ENCODE measurements at places on chromosomes 16 and 17. TPM values are rescaled to one million over a fixed set of nuclear protein-coding genes. Genes with fewer than 3 reads are reported as not detected.
A peak's percentile ranks its signal among the peaks of the same experiment; 100 is the strongest.

- no peak for DNase-seq
- no peaks in the 10 kb centered on the region for H3K27me3 ChIP-seq
- no peak overlapping the region for H3K4me3 ChIP-seq
- no peak overlapping the region for H3K27ac ChIP-seq
These were observed 44.7 kb upstream of the MEAK7 start for GRCh38 chr16:84548971-84549844.

- no peaks in the 10 kb centered on the region for H3K27me3 ChIP-seq
- no peak overlapping the region for H3K4me3 ChIP-seq
- H3K27ac ChIP-seq: no peak overlapping the region
- H3K4me1 ChIP-seq: peaks cover 16% of the 10 kb centered on the region
- DNase-seq: peak; percentile 64
These were observed 20.4 kb downstream of the CA4 start for GRCh38 chr17:60169921-60170817.

GRCh38 chr16:2516391-2517240 is 2.9 kb downstream of the ATP6V0C start:
- H3K4me3 ChIP-seq: peak overlapping the region; percentile 92
- H3K36me3 ChIP-seq: peaks cover 8% of the 10 kb centered on the region
- DNase-seq: peak; percentile 93
- peaks cover 80% of the 10 kb centered on the region for H3K4me1 ChIP-seq
- H3K27ac ChIP-seq: peak overlapping the region; percentile 96
- no peaks in the 10 kb centered on the region for H3K27me3 ChIP-seq

GRCh38 chr17:64410750-64411490 is 20.3 kb upstream of the PECAM1 start:
- H3K4me3 ChIP-seq: no peak overlapping the region
- H3K36me3 ChIP-seq: peaks cover 7% of the 10 kb centered on the region
- DNase-seq: peak; percentile 14
- no peaks in the 10 kb centered on the region for H3K27me3 ChIP-seq
- H3K4me1 ChIP-seq: peaks cover 57% of the 10 kb centered on the region

- no peak overlapping the region for H3K27ac ChIP-seq
- H3K4me3 ChIP-seq: peak overlapping the region; percentile 70
- peaks cover 14% of the 10 kb centered on the region for H3K4me1 ChIP-seq
- H3K36me3 ChIP-seq: no peaks in the 10 kb centered on the region
- DNase-seq: peak; percentile 75
These were observed 14.4 kb upstream of the CDIPT start for GRCh38 chr16:29877266-29877961.

DNA sequence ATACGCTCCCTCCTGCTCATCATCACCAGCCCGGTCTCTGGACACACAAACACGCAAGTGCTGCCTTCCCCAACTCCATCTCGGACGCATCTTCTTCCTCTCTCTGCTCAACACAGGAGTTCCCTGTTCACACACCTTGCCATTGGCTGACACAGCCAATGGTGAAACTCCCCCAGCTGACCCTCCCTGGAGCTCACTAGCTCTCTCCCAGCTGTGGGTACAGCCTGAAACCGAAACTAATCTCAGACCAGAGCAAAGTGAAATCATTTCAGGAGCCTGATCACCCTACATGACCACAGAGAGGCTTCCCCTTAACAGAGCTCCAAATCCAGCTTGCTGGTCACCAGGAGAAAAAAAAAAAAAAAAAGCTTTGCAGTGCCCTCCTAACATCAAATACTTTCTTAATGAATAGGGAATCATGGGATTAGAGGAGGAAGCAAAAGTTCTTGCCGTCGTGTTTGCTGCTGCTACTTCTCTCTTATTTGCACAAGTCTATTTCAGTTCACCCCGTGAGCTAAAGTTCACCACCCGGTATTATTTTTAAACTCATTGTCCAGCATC is 8.3 kb downstream of the CUEDC1 start:
- H3K27me3 ChIP-seq: no peaks in the 10 kb centered on the region
- H3K36me3 ChIP-seq: no peaks in the 10 kb centered on the region
- H3K27ac ChIP-seq: peak overlapping the region; percentile 62
- H3K4me3 ChIP-seq: peak overlapping the region; percentile 74
- peak; percentile 97 for DNase-seq
- H3K4me1 ChIP-seq: peaks cover 76% of the 10 kb centered on the region

DNA sequence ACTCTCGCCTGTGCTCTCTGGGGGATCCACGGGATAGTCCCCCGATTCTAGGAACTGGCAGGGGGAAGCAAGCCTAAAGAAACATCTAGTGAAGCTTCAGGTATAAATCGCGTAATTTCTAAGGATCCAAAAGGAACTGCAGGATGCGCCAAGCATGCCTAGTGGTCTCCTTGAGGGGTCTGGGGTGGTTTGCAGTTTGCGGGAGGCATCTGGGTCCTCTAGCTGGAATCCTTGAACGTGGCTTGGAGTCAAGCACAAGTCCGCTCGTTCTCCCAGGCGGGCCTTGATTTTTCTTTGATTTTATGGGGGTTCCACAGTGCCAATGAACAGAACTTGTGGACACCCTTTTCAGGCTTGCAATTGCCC is 1000.5 kb downstream of the KCNJ18 start:
- no peaks in the 10 kb centered on the region for H3K36me3 ChIP-seq
- no peaks in the 10 kb centered on the region for H3K4me1 ChIP-seq
- no peak overlapping the region for H3K4me3 ChIP-seq
- H3K27ac ChIP-seq: no peak overlapping the region
- no peak for DNase-seq

DNA sequence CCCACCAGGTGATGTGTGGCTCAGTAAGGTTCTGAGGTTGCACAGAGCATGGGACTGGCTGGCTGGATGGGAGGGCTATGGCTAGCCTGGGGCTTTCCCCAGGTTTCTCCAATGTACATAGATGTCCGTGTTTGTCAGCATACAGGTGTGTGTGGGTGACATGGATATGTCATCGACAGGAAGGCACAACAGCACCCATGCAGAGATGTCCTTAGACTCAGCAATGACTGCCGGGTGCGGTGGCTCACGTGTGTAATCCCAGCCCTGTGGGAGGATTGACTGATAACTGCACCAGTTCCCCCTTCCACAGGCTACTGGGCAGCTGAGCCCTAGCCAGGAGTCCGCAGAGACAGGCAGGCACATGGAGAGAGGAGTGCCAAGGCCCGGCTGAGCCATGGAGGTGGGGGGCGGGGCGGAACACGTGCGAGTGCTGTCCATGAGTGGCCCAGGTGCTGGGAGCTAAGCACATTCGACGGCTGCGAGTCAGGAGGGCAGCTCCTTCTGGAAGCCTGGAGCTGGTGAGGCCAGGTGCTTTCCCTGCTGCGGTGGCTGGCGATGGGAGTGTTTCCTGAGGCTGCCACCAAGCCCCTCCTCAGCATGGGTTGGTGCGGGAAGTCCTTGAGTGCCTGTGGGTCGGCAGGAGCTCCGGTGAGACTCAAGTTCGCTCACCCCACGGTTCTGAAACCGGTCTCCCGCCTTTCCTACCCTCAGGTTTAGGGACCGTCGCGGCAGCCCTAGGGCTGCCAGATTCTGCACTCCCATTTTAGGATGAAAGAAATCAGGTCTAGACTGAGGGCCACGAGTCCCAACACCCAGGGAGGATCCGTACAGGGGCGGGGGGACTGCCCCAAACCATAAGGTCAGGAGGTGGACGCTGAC is 858 bp upstream of the ASPSCR1 start:
- H3K27ac ChIP-seq: peak overlapping the region; percentile 6
- peak overlapping the region; percentile 80 for H3K4me3 ChIP-seq
- H3K27me3 ChIP-seq: no peaks in the 10 kb centered on the region
- no peak for DNase-seq
- H3K4me1 ChIP-seq: peaks cover 20% of the 10 kb centered on the region

GRCh38 chr17:62818526-62818925 is 10.4 kb upstream of the MARCHF10 start:
- no peaks in the 10 kb centered on the region for H3K36me3 ChIP-seq
- DNase-seq: no peak
- no peaks in the 10 kb centered on the region for H3K27me3 ChIP-seq
- no peak overlapping the region for H3K27ac ChIP-seq
- no peak overlapping the region for H3K4me3 ChIP-seq
- no peaks in the 10 kb centered on the region for H3K4me1 ChIP-seq

DNA sequence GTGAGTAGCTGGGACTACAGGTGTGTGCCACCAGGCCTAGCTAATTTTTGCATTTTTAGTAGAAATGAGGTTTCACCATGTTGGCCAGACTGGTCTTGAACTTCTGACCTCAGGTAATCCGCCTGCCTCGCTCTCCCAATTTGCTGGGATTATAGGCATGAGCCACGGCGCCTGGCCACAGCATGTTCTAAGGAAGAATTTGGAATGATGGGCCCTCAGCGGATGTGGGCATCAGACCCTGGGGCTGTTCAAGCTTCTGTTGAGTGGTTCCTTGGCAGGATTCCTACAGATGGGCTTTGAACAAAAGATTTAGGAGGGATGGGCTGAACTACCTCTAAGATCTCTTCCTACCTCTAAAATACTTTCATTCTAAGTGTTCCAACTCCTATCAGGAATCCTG is 4.1 kb downstream of the PRPSAP2 start:
- H3K36me3 ChIP-seq: peaks cover 19% of the 10 kb centered on the region
- no peaks in the 10 kb centered on the region for H3K27me3 ChIP-seq
- no peak for DNase-seq
- H3K4me1 ChIP-seq: peaks cover 15% of the 10 kb centered on the region

DNA sequence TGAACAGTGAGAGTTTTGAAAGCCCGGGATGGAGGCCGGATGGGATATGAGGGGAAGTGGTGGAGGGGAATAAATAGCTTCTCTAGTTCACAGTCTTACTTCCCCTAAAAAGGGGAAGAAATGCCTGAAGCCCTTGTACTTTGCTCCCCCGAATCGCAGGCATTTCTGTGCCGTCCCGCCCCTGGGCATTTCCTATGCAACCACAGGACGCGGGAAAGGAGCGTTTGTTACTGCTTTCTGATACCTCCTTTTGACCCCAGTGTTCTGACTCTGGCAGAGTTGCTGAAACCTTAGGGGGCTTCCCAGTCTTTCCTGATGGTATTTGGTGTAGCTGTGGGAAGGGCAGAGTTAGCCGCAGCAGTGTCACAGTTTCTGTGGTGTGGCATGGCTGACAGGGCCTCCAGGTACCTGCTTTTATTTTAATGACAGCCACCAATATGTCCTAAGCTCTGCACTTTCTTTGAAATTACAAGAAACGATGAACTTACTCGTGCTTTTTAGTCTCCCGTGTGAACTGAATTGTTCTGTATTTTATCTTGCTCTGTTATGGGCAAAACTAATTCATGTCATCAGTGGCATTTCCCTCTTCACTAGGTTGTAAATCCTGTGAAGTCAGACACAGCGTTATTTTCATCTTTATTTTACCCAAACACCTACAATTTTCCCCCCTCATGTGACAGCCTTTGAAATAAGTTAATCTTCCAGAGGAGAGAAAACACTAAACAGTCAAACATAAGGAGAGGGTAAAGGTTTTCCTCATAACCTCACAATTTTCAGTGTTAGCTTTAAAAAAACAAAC is 27.1 kb downstream of the USP10 start:
- H3K27ac ChIP-seq: peak overlapping the region; percentile 82
- peak; percentile 60 for DNase-seq
- no peaks in the 10 kb centered on the region for H3K27me3 ChIP-seq
- H3K36me3 ChIP-seq: peaks cover 7% of the 10 kb centered on the region
- H3K4me1 ChIP-seq: peaks cover 53% of the 10 kb centered on the region
- peak overlapping the region; percentile 41 for H3K4me3 ChIP-seq

- H3K4me1 ChIP-seq: peaks cover 39% of the 10 kb centered on the region
- no peak overlapping the region for H3K27ac ChIP-seq
- DNase-seq: no peak
- H3K36me3 ChIP-seq: no peaks in the 10 kb centered on the region
- H3K27me3 ChIP-seq: no peaks in the 10 kb centered on the region
These were observed 19.6 kb upstream of the RIPOR1 start for GRCh38 chr16:67509016-67509415.

GRCh38 chr17:21689604-21690003 is 2.7 kb upstream of the KCNJ18 start:
- no peaks in the 10 kb centered on the region for H3K4me1 ChIP-seq
- H3K27ac ChIP-seq: no peak overlapping the region
- DNase-seq: no peak
- no peak overlapping the region for H3K4me3 ChIP-seq
- H3K27me3 ChIP-seq: no peaks in the 10 kb centered on the region

GRCh38 chr17:36195434-36196130 is 976 bp downstream of the CCL3L1 start:
- no peak overlapping the region for H3K4me3 ChIP-seq
- peaks cover 93% of the 10 kb centered on the region for H3K4me1 ChIP-seq
- H3K36me3 ChIP-seq: no peaks in the 10 kb centered on the region
- H3K27me3 ChIP-seq: no peaks in the 10 kb centered on the region
- H3K27ac ChIP-seq: peak overlapping the region; percentile 85
- no peak for DNase-seq

- H3K4me1 ChIP-seq: peaks cover 6% of the 10 kb centered on the region
- no peak overlapping the region for H3K27ac ChIP-seq
- H3K27me3 ChIP-seq: peaks cover 4% of the 10 kb centered on the region
- no peak for DNase-seq
- H3K4me3 ChIP-seq: no peak overlapping the region
- no peaks in the 10 kb centered on the region for H3K36me3 ChIP-seq
These were observed 128.3 kb downstream of the CRLF3 start for GRCh38 chr17:30696234-30696633.

GRCh38 chr17:34246446-34246845 is 8.6 kb upstream of the CCL2 start:
- H3K27ac ChIP-seq: peak overlapping the region; percentile 85
- peaks cover 92% of the 10 kb centered on the region for H3K4me1 ChIP-seq
- H3K36me3 ChIP-seq: no peaks in the 10 kb centered on the region
- no peak overlapping the region for H3K4me3 ChIP-seq
- no peaks in the 10 kb centered on the region for H3K27me3 ChIP-seq

DNA sequence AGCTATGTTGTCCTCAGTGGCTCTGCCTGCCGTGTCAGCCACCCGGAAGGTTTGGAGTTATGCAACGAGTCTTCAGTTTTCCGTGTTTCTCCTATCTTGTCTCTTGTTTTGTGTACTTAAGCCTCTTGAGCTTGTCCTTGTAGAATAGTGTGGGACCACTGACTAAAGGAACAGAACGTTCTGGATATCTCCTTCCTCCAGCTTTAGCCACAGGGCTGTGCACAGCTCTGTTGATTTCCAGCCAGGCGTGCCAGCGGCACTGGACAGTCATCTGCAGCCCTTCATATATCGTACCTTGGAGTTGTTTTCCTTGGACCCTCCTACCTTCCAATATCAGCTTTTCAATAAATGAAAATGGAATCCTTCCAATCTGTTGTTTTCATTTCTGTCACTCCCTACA is 39.8 kb downstream of the TMEM11 start:
- peaks cover 49% of the 10 kb centered on the region for H3K36me3 ChIP-seq
- peak overlapping the region; percentile 4 for H3K27ac ChIP-seq
- no peak overlapping the region for H3K4me3 ChIP-seq
- no peaks in the 10 kb centered on the region for H3K27me3 ChIP-seq

GRCh38 chr16:56764835-56765234 is 34.9 kb downstream of the NUP93 start:
- no peak for DNase-seq
- no peaks in the 10 kb centered on the region for H3K27me3 ChIP-seq
- H3K36me3 ChIP-seq: peaks cover 23% of the 10 kb centered on the region
- H3K4me1 ChIP-seq: no peaks in the 10 kb centered on the region

GRCh38 chr16:90020260-90020837 is 1.1 kb upstream of the DBNDD1 start:
- no peak overlapping the region for H3K4me3 ChIP-seq
- H3K27ac ChIP-seq: no peak overlapping the region
- DNase-seq: no peak

MYH1 gene
- not detected for polyA plus RNA-seq

RUSF1 gene
- polyA plus RNA-seq: 11.8 TPM

OR1A1 gene
- polyA plus RNA-seq: not detected

PIMREG gene
- polyA plus RNA-seq: not detected

LRRC46 gene
- polyA plus RNA-seq: 0.22 TPM

CTF1 gene
- polyA plus RNA-seq: 0.93 TPM

EMP2 gene
- not detected for polyA plus RNA-seq

RSL1D1 gene
- polyA plus RNA-seq: 182 TPM
